ENCODE measurements at places on chromosomes 1 and 21.

- no peak for DNase-seq
These were observed 42.1 kb upstream of the CFHR3 start for GRCh38 chr1:196732526-196732925.

GRCh38 chr1:14778541-14778897 is 180.0 kb downstream of the KAZN start:
- no peak for DNase-seq

GRCh38 chr1:46081206-46081605 is 51.2 kb downstream of the PIK3R3 start:
- DNase-seq, result no peak

DNA sequence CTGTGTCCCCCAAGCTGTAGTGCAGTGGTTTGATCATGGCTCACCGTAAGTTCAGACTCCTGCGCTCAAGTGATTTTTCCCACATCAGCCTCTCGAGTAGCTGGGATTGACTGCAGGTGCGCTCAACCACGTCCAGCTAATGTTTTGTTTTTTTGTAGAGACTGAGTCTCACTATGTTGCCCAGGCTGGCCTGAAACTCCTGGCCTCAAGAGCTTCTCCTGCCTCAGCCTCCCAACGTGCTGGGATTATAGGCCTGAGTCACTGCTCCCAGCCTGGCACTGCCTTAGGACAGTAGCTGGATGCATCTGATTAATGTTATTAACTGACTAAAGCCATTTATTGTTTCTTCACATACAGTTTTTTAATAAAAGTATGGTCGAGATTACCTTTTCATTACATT is 40.2 kb downstream of the RNF11 start:
- DNase-seq, result no peak

GRCh38 chr21:44006017-44006619 is 6.0 kb upstream of the TRAPPC10 start:
- DNase-seq, result no peak

- DNase-seq, result no peak
These were observed 21.9 kb downstream of the ERG start for GRCh38 chr21:38476385-38476784.

DNA sequence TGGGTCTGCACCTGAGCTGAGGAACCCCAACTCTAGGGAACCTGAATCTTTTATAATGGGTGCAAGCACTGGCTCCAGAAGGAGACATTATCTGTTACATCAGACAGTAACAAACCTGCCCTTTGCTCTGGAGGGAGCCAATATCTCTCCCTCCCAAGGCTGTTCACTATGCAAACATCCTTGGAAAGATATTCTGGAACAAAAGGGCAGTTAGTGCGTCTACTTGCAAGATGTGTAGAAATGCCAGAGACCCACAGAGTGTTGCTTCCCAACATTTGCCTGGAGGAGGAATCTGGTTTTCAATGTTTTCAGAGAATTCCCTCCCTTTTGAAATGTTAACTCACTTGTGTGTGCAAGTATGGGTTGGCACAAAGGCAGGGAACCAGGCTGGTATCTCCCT is 31.9 kb downstream of the UMODL1 start:
- no peak for DNase-seq

DNA sequence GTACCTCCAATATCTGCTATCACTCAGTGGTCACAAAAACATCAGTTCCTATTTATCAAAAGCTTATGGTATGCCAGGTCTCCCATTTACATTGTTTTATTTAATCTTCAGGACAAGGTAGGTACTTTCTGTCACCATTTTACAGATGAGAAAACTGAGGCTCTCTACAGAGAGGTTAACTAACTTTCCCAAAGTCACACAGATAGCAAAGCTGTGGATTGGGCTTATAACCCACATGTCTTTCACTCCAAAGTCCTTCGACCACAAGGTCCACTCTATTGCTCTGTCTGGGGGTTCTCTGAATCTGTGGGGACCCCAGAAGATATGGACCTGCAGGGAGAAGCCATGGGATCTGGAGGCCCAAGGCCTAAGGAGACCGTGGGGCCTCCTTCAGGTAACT is 26.6 kb upstream of the EPS8L3 start:
- no peak for DNase-seq

DNA sequence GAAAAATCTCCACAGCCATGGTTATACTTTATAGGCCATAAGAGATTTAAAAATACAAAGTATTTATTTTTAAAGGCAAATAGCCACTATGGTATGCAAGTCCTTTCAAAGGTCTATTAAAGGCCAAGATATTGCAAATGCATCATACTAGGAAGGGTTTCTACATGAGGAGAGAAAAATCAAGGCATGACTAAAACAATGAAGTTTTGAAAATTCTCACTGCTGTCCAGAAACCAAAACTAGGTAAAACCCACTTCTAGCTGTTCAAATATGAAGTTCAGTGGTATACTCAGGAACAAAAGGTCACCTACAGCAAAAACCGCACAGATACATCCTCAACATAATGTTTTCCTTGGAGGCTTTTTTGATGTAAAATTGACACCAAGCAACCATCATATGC is 75.0 kb downstream of the EPS15 start:
- no peak for DNase-seq

GRCh38 chr1:65423884-65424572 is 3.6 kb downstream of the LEPR start:
- peak; percentile 16 for DNase-seq

DNA sequence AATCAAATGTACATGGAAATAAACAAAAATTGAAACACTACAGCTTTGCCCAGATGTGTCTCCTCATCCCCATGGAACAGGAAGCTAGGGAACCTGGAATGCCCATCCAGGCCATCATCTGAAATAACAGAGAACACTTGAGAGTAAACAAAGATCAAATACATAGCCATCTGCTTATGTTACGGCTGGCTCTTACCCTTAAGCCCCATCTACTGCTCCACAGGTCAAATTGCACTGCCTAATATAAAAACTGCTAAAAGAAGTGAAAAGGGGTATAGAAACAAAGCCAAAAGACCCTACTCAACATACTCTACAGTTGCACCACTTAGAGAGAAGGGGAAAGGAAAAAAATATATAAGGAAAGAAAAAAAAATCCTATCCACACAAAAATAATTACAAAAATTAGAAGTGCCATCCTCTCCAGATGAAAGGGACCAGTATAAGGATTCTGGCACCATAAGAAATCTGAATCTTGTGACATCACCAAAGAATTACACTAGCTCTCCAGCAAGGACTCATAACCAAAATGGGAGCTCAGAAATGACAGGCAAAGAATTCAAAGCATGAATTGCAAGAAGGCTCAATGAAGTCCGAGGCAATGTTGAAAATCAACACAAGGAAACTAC is 26.9 kb downstream of the OR6Y1 start:
- DNase-seq, result no peak

All from NCI-H446 (cell line).